HEK293T (cell line): ENCODE measurements at places on chromosomes 6 and 20.

GRCh38 chr6:89034586-89035251, 45.8 kb upstream of the PNRC1 start:
- no peak for DNase-seq

DNA sequence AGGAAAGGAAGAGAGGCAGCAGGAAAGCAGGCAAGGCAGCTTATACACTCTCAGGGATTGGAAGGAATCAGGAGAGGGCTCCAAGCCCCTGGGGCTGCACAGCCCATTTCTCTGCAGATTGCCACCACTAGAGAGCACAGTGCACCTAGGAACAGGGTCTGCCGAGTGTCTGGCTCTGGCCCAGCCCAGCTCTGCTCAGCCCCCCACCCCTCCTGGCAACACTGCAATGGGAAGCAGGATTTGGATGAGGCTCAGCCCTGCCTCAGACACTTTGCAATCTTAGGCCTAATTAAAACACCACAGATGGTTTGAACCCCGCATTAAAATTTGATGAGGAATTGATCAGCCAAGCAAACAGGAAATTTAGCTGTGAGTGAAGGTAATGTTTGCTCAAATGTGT, 252.7 kb downstream of the DHX35 start:
- no peak for DNase-seq

- no peak for DNase-seq
These were observed 11.3 kb downstream of the SLC2A12 start for GRCh38 chr6:134041093-134041492.

GRCh38 chr20:59992526-59993084, 34.4 kb downstream of the CDH26 start:
- no peak for DNase-seq

DNA sequence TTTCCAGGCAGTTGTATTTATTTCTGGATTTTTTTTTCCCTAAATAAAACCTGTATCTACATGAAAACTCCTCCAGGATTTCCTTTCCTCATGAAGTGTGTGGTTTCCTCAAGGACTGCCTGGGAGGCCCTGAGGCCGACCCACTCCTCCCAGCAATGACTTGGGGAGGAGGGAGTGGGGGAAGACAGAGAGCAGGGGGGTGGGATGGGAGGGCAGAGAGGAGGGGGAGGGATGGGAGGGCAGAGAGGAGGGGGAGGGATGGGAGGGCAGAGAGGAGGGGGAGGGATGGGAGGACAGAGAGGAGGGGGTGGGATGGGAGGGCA, 161.8 kb upstream of the AGPAT4 start:
- DNase-seq, result no peak

- no peak for DNase-seq
These were observed 117.2 kb upstream of the CD93 start for GRCh38 chr20:23203310-23203709.

- DNase-seq, result peak; percentile 52
These were observed 1.2 kb downstream of the TPD52L1 start for GRCh38 chr6:125154761-125155135.

DNA sequence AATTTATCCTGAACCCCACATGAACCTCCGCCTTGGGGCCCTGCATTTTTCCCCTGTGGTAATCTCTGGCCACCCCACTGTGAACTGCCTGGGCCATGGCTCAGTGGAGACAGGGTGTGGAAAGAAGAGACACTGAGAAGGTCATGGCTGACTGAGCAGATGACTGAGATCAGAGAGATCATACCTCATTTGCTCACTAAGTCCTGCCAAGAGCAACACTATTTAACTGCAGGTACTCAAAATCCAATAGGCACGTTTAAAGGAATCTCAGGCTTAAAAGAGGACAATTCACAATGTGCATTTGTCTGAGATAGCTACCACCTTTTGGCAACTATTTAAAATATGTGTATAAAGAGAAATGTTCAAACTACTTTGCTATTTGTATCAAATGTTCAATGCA, 305.0 kb downstream of the GMDS start:
- DNase-seq, result no peak

DNA sequence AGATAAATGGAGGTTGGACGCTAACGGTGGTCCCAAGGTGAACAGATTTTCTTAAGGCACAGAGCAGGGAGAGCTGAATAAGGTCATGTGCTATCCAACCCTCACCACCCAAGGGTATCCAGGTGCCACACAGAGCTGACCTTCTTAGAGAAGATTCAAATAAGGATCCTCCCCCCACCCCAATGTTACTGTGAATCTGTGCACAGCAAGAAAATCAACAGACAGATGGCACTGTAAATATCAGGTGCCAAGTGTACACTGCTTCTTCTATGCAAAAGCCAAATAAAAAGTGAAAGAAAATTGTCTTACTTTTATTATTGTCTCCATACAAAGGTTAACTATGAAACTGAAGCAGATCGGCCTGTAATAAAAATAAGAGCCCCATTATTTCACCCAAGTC, 96.9 kb downstream of the PAK5 start:
- no peak for DNase-seq

GRCh38 chr6:152099446-152100182, 292.1 kb downstream of the ESR1 start:
- no peak for DNase-seq

- no peak for DNase-seq
These were observed 38.2 kb downstream of the NOL7 start for GRCh38 chr6:13653296-13653695.

GRCh38 chr6:38341496-38341895, 298.2 kb downstream of the BTBD9 start:
- DNase-seq, result no peak

DNA sequence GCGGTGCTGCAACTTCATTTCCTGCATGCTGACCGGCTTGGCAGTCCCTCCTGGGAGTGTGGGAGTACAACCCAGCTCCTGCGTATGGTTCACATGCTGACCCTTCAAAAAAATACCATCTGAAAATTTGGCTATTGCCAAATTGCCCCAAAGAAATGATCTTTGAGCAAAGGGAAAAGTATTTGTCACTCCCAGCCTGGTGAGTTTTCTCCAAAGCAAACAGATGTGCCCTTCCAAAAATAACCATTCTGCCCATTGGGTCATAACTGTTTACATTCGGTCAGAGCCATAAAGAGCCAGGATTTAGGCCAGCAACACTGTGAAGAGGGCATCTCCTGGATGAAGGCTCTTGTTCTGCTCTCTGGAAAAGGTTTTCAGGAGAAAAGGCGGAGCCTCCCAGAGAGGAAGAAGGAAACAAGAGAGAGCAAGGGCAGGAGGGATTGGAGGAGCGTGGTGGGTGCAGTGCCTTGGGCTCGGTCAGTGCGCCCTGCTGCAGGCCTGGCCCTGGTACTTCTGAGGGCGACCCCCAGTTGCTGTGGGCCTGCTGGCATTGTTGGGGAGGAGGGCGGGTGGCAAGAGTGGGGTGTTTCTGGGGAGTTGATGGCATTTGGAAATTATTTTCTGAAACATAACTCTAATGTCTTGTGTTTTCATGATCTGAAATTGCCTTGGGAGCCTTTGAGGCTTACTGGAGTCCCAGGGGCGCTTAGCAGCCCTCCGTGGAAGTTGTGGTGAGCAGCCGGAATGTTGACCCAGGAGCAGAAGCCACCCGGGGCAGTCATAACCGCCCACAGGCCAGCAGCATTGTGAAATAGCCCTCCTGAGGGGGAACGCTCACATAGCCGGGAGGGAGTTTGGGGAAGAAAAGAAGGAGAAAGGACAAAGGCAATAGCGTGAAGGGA, 248.4 kb downstream of the MYLK4 start:
- DNase-seq, result no peak

DNA sequence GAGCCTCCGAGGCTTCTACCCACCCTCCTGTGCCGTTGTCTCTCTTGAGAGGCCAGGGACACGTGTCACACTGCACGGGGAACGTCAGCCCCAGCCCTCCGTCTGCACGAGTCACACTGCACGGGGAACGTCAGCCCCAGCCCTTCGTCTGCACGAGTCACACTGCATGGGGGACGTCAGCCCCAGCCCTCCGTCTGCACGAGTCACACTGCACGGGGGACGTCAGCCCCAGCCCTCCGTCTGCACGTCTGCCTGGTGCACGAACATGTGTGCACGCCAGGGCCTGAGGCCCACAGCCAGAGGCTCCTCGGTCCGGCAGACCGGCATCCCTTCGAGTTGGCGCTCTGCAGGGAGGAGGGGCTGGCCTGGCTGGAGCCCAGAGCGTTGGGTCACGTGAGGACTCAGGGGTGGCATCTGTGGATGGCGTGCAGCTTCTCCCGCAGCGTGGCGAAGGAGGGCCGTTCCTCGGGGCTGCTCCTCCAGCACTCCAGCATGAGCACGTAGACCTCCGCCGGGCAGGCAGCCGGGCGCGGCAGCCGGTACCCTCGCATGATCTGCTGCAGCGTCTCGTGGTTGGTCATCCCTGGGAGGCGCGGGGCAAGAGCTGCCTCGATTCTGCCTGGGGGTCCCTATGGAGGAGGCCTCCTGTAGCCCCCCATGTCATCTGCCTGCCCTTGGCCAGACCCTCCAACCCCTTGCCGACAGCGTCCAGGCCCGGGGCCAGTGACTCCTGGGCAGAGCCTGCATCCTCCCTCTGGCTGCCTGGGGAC, 3.4 kb upstream of the PTK6 start:
- no peak for DNase-seq

- no peak for DNase-seq
These were observed 1.5 kb downstream of the SERPINB1 start for GRCh38 chr6:2839982-2840748.

GRCh38 chr20:62027116-62027515, 38.6 kb downstream of the TAF4 start:
- no peak for DNase-seq

DNA sequence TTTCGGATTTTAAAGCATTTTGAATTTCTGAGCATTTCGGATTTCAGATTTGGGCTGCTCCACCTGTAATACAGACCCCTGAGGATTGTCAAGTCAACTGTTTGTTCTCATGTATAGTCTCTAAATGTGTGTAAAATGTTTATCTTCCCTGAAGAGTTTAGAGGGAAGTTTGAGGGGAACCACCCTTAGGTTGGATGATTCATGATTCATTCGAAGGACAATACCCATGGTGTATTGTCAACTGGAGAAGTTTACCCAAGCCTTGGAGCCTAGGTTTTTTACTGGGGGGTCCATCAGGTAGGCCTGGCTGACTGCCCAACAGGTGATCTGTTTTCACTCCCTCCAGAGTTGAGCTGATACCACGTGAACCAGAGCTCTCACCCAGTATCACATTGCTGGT, 18.9 kb downstream of the GSTA4 start:
- DNase-seq, result no peak

GRCh38 chr20:47360297-47361056, 4.0 kb upstream of the ZMYND8 start:
- DNase-seq, result peak; percentile 55

DNA sequence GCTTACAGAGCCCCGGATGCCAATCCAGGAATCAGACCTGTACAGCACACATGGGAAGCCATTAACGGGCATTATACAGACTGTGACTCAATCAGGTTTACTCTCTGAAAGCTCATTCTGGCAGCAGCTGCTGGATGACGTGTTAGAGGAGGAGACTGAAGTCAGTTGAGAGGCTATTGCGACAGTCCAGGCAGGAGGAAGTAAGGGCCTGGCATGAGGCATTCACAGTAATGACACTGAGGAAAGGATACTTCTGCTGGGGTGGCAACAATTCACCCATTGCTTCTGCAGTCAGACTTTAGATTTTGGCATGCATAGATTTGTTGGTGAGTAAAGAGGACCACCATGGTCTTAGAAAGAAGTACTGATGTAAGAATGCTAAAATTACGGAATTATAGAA, 151.0 kb upstream of the HEY2 start:
- DNase-seq, result no peak

DNA sequence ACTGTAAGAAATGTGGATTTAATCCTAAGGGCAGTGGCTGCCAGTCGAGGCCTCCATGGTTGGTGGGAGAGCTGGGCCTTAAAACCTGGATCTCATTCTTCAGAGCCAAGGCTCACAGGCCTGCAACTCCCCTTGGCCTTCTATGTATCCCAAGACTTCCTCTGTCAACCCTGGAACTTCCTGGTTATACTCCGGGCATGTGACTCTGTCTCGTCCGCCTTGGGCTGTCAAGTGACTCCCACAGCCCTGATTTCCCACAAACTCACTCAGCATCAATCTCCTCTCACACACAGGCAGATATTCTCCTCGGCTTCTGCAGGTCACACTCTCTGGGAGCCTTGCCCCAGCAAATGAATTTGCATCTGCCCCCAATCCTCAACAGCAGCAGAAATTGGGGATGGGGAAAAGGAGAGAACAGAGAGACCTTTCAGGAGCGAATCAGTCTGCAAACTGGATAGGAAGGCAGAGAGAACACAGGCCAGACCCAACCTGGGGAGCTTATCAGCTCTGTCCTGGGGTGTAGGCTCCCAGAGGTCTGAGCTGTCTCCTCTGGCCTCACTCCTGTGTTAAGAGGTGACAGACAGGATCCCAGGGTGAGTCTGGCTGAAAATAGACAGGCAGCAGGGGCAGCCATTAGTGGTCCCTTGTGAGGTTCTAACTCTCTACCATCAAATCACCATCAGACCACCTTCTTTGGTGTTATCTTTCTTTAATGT, 30.4 kb upstream of the PREX1 start:
- no peak for DNase-seq

DNA sequence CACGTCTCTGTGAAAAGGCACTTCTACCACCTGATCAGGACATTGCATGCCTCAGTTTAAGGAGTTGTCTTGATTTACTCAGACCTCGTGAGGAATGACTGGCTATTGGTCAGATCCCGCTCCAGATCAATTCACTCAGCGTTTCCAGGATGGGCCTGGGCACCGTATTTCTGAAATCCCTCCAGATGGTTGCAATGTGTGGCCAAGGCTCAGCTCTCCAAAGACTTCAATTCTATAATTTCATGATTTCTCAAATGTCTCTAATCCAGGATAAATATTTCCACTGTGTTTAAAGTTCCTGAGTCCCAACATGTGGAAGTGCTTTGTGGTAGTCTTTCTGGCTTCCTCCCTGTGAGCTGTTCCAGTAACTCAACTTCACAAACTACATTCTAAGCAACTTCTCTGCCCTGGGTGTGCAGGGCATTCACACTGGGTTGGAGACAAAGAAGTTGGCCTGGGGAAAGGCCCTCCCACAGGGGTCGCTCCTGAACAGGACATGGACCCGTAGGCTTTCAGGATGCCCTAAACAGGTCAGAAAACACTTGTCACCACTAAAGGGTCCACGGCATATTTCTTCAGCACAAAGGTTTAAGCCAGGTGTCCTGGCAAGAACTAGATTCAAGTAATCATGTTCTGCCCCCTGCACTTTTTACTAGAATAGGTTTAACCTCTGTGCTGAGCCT, 212.1 kb downstream of the WDR27 start:
- DNase-seq, result no peak

DNA sequence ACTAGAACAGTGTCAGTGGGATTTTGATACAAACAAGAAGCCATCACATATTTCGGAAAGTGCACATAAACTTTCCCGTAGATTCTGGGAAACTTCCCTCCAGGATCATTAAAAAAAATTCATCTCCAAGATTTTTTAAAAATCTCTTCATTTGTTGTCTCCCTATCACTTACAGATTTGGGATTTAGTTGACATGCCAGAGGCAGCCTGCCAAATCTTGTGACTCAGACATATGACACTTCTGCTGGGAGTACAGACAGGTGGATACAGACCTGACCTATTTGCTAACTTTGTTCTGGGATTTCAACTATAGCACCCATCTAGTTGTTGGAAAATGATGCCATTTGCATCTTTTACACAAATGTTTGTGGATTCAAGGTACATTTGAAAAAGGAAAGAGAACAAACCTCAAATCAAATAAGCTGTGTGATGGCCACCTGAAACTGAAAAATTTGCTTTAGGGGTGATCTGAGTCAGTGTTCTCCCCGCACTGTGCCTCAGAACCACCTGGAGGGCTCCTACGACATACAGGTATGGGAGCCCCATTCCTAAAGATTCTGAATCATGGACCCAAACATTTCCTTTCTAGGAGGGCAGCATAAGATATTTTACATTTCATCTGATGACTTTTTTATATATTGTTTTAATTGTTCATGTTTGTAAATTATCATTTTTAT, 21.9 kb upstream of the CD2AP start:
- no peak for DNase-seq

- DNase-seq, result peak; percentile 13
These were observed 103.3 kb downstream of the IBTK start for GRCh38 chr6:82144007-82144851.
